Upper lobe of left lung (tissue), 6 donors: ENCODE measurements at places on chromosomes 7 and 10. TPM values are rescaled to one million over a fixed set of nuclear protein-coding genes. Genes with fewer than 3 reads are reported as not detected.

Gene TAS2R38
- total RNA-seq, result not detected

Gene MEST
- 17.9 TPM for total RNA-seq

DNA sequence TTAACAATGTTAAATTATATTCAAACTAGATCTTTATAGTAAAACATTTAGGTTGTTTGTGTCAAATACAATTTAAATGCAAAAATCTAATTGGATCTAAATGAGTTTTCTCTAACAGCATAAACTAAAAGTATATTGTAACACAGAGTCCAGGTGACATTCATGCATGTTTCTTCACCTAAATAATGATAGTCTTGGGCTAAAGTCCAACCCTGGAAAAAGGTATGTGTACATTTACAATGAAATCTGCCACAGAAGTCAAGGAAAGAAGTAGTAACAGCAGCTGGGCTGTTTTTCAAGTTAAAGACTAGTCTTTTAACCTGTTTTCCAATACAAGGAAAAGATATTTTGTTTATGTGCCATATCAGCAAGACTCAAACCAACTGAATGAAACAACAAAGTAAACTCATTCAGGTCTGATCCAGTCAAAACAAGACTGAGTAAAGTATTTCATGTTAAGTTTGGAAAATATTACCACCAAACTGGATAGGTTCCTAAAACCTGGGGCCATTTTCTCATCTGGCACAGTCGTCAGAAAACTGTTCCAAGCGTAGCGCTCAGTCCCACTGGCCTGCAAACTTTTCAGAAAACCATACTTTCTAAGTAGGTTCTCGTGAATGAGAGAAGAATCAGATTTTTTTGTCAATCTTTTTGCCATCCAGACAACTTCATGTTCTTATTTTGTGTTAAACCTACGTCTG, 349.2 kb downstream of the HGF start:
- no peak for DNase-seq

GRCh38 chr10:42809676-42810075, 27.1 kb downstream of the BMS1 start:
- no peak for DNase-seq

Gene PGAM1
- total RNA-seq, result 170 TPM

Gene CFAP70
- 1.2 TPM for total RNA-seq

Gene TRDMT1
- total RNA-seq, result 22.0 TPM

Gene DEPP1
- total RNA-seq, result 122 TPM

Gene GDF10
- 4.6 TPM for total RNA-seq
